ENCODE measurements at places on chromosomes 13 and 19.
A peak's percentile ranks its signal among the peaks of the same experiment; 100 is the strongest.

DNA sequence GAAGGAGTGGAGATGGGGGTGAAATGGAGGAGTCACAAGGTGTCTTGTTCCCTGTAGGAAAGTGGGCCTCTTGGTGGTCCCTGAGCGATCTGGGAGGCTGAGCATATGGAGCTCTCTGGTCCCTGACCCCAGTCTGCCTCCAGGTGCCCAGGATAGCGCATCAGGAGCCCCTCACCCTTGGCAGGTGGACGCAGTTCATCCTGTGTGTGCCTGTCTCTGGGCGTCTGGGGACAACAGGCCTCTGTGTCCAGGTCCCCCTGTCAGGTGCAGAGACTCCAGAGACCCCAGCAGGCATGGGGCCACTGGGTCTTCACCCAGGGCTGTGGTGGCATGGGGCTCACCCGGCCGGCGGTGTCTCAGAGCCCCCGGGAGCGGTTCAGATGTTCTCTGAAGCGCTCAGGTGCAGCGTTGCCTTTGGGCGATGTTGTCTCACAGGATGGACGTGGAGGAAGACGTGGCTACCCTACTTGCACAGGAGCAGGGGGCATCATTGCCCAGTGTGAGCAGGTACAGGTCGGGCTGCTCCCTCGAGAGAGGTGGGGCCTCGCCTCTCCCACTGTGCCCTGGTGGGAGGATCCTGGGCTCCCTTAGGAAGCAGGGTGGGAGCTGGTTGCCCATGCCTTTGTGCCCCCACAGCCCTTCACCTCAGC is 58.1 kb upstream of the TPM4 start:
- no peak for DNase-seq

- DNase-seq, result no peak
Measured at GRCh38 chr13:50587115-50587514, 256.4 kb downstream of the DLEU7 start.

DNA sequence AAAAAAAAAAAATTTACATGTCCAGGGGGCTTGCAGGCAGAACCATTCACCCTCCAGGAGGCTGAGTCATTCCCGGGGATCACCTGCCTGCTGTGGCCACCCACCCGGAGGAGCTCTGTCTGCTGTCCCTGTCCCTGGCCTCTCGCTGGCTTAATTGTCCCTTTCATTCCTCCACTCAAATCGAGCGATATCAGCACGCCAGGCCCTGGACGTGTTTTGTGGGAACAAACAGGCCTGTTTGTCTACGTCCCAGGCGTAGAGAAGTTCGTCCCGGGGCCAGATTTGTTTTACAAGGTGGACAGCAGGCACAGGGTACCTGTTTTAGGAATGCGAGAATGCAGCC is 21.2 kb downstream of the SULT2B1 start:
- DNase-seq, result no peak

GRCh38 chr13:35283856-35284255 is 192.6 kb downstream of the MAB21L1 start:
- no peak for DNase-seq

GRCh38 chr13:42409551-42409950 is 137.6 kb downstream of the AKAP11 start:
- no peak for DNase-seq

- DNase-seq, result no peak
Measured at GRCh38 chr19:52786078-52786463, 520 bp downstream of the ZNF600 start.

DNA sequence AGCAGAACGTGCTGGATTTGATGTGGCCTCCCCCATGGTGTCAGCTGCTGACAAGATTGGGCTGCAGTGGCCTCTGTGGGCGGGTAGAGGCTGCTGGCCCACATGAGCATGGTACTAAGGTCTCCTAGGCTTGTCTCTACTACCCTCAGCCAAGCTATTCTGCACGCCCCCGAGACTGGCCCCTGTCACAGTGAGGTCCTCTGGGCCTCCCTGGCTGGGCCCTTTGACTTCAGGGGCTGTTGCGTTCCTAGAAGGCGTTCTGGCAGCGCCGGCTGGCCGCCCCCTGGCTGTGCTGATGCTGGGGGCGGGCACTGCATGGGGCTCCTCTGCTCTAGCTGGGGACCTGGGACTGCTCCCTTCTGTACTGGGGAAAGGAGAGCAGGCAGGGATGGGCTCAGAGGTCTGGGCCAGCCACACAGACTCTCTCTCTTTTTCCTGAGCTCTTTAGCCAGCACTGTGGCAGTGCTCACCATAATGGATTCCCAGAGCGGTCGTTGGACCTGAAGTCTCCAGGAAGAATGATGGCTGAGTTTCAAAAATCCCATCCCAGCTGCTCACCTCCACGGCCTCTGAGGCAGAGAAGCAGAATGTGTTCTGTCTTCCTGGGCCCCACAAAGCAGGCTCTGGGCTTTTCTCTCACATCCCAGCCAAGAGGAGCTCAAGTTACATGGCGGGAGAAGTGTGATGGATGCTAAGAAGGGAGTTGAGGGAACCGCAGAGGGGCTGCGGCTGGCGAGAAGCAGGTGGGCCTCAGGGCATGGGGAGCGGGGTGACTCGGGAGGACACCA is 32.3 kb downstream of the TSSK6 start:
- no peak for DNase-seq

GRCh38 chr19:46209051-46209450 is 20.5 kb upstream of the IGFL1 start:
- DNase-seq, result no peak

DNA sequence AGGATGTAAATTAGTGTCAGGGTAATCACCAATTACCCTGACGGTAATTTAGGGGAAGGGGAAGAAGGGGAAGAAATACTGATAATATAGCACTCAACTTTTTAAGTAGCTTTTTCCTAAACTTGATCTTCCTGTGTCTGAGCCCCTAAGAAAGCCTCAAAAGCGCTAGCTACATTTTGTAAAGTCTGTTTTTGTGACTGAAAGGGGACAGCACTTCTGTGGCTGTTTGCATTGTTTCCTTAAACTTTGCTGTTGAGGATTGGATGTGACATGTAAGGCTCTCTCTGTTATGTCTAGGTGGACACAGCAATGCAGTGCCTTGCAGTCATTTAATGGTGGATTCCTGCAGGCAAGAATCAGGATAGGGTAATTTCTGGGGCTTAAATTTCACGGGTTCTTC is 42.8 kb downstream of the SPATA13 start:
- no peak for DNase-seq

DNA sequence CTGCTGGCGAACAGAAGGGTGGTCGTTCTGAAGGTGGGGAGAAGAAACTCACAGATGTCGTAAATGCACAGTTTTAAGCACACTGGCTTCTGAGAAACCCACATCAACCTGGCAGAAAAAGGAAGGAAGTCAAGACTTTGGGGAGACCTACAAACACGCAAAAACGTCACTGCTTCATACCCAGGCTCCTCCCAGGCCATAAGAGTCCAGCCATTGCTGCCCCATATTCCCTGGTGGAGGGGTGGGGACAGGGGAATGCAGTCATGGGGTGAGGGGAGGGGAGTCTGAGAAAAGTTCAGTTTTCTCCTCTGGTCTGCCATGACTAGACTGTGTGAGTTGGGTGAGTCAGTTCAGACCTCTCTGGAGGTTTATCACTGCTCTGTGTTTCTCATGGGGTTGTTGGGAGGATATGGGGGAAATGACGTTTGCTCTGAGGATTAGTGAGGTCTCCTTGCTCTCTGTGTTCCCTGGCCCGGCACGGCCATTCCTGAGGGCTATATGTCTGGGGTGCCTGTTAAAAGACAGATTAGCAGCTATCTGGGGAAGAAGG is 139.0 kb downstream of the FLT1 start:
- DNase-seq, result no peak

GRCh38 chr13:47549219-47549752 is 451.8 kb downstream of the SUCLA2 start:
- DNase-seq, result no peak

GRCh38 chr13:78826312-78826711 is 167.4 kb upstream of the OBI1 start:
- DNase-seq, result no peak

- no peak for DNase-seq
Measured at GRCh38 chr13:110714797-110715394, 1.4 kb downstream of the ING1 start.

- peak; percentile 8 for DNase-seq
Measured at GRCh38 chr19:30669329-30670010, 297.3 kb downstream of the ZNF536 start.

DNA sequence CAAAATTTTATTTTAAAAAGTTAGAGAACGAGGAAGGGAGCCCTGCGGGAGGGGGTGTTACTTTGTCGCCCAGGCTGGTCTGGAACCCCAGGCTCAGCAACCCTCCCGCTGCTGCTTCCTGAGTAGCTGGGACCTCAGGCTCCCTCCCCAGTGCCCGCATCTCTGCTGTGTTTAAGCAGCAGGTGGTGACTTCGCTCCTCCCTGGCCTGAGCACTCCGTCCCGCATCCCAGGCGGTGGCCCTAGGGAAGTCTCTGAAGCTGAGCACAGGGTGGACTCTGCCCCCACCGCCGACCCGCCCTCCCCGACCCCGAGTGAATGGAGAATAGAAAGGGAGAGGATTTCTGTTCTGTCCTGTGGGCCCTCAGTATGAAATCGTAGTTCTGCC is 30.5 kb downstream of the ZNF701 start:
- DNase-seq, result no peak

DNA sequence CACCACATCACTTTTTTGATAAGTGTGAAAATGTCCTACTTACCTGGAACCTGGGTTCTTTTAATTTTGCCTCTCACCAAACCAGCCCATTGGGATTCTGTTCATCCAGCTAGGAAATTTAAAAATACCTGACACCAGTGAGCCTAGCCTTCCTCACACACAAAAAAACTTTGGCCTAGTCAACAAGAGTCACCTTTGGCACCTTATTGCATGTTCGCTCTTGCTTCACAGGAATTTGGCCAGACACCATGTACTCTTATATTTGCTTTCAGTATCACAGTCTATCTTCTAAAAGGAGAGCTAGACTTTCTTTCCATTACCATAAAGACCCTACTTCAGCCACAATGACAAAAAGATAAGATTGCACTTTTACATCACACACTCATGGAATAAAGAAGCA is 65.8 kb downstream of the ZNF257 start:
- DNase-seq, result no peak

DNA sequence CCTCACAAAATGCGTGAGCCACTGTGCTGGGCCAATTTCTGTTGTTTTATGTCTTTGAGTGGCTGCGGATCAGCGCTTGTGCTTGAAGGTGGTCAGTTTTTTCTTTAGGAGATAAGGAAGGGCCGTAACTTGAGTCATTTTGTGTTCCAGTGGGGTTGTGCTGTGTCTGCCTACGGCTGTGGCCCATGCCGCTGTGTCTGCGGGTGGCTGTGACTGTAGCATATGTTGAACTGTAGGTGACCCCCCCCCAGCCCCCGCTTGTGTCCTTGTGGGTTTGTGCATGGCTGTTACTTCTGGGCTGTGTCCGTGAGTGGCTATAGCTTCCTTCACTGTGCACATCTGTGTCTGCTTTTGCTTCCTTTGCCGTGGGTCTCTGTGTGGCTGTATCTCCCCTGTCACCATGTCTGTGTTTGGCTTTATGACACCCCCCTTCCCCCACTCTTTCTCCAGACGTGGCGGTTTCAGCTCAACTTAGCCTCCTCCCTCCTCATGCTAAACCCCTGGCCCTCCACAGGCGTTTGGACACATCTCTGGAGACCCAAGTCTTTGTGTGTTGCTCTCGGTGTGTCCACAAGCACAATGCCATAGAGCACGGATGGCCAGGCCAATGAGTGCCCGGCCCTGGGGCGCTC is 675 bp downstream of the PPP1R14A start:
- DNase-seq, result no peak

GRCh38 chr13:50894012-50894411 is 15.6 kb upstream of the RNASEH2B start:
- DNase-seq, result no peak

DNA sequence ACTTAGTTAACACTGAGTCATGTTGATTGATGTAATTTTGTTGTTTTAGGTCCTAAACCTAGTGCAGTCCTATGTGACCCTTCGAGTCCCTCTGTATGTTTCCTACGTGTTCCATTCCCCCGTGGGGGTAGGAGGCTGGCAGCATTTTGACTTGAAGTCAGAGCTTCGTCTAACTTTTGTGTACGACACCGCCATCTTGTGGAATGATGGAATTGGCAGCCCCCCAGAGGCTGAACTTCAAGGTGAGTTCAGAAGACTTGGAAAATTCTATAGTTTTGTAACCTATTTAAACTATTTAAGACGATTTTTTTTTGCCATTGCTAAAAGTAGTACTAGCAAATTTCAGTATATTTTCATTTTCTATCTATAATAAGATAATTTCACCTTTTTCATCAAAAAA is 117.9 kb downstream of the STOML3 start:
- DNase-seq, result no peak

DNA sequence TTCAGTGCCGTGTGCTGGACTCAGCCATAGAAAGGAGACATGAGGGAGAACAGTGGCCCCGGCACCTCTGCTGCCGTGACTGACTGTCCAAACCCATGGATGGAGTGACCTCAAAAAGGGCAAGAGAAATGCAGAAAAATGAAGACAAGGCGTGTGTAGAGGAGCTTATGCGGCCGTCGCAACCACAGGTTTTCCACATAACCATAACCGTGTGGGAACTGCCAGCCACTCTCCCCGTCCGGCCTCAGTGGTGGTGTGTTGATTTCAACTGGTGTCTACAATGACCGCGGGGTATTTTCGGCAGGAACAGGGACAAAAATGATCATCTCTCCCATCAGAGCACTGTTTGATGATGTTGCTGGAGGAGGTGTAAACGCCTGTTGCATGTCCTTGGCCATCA is 42.9 kb upstream of the F7 start:
- DNase-seq, result no peak

DNA sequence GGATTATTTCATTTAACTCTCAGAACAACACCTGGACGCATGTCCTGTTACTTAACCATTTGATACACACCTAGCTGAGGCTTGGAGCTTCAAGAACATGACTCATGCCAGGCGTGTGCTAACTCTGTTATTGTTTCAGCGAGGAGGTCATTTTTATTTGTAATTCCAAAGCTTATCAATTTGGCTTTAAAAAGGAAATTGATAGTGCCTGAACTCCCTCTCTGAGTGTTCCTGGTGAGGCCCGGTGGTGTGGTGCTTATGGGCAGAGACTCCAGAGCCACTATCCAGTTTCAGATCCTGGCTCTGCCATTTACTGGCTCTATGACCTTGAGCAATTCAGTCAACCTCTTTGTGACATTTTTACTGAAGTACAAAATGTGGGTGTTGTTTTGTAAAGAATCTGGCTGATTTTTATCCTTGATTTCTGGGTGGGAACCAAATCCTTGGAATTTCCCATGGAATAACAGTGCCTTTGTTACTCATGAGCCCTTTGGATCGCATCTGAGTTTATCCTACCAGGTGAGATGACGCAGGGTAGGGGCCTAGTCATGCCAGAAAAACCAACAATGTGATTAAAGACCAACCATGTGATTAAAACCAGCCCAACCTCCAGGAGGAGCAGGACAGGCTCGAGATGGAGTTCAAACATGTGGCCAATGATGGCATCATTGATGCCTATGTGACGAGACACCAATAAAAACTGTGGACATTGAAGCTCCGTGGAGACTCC is 198.8 kb downstream of the MYO16 start:
- DNase-seq, result no peak

GRCh38 chr13:114104655-114105520 is 27.5 kb downstream of the RASA3 start:
- DNase-seq, result no peak

DNA sequence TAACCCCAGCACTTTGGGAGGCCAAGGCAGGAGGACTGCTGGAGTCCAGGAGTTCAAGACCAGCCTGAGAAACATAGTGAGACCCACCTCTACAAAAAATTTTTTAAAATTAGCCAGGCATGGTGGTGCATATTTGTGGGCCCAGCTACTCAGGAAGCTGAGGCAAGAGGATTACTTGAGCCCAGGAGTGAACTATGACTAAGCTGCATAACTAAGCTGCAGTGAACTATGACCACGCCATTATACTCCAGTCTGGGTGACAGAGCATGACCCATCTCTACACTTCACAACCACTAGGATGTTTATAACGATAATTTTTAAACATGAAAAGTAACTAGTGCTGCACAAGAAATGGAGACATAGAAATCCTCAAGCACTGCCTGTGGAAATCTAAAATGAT is 352.7 kb upstream of the SGCG start:
- DNase-seq, result no peak

All from CMK (cell line).